ENCODE measurements at places on chromosomes 7 and 10. TPM values are rescaled to one million over a fixed set of nuclear protein-coding genes. Genes with fewer than 3 reads are reported as not detected.

DNA sequence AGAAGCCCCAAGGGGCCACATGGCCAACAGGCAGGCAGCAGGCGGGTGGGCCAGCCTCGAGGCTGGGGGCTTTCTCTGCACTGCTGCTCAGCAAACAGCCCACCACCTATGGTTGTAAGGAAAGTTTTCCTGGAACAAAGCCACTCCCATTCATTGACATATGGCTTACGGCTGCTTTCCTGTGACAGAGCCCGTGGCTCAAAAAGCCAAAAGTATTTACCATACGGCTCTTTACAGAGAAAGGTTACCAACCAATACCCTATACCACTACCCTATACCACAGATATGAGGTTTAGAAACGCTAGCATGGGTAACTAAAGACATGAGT lies 152.7 kb downstream of the MAD1L1 start:
- DNase-seq = no peak

DNA sequence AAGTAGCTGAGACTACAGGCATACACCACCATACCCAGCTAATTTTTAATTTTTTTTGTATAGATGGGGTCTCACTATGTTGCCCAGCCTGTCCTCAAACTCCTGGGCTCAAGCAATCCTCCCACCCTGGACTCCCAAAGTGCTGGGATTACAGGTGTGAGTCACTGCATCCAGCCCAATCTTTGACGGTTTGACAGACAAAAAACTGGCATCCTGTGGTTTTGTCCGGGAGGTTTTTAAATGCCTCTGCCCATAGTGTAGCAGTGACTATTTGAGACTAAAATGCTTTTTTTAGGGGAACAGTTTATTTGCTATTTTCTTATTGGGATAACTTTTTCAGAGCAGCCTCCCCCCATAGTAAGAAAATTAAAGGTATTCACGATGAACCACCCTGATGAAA lies 523.7 kb upstream of the GALNT17 start:
- DNase-seq = no peak

- no peak for DNase-seq
Observed at GRCh38 chr7:103929901-103930311, 59.6 kb downstream of the RELN start.

DNA sequence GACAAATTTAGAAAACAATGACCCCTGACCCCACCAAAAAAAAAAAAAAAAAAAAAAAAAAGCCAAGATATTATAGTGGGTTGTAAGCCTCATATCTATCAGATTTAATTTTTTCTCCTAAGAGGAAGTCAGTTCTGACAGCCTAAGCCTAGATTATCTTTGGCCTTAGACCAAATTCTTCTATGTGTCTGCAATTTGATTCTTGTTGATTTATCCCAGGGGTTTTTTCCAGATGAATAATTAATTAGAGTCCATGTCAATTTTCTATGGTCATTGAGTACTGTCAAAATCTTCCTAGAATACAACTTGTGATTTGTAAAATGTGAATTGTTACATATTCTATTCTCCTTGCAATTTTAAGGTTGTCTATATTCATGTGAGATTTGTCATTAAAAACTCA lies 151.6 kb upstream of the CACNA2D1 start:
- DNase-seq = no peak

DNA sequence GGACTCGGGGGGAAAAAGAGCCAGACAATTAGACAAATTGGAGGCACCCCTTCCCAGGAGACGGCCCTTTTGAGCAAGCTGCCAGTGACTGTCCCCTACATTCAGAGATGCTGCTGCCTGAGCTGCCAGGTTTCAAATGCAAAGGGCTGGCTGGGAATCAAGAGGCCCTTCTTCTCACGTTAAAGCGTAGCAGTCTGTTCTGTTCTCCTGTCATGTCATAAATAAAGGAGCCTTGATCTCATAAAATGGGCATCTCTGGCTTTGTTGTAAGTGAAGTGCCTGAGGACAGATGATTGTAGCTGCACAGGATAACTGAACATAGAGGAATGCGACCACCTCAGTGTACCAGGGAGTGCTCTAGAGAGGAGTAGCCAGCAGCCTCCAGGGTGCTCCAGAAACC lies 917.9 kb downstream of the GRID1 start:
- DNase-seq = no peak

TMEM236 gene
- total RNA-seq = 59.6 TPM

DKK1 gene
- 3.2 TPM for total RNA-seq

Data from left colon (tissue), 2 donors.